ENCODE measurements at places on chromosomes 5 and 9.

DNA sequence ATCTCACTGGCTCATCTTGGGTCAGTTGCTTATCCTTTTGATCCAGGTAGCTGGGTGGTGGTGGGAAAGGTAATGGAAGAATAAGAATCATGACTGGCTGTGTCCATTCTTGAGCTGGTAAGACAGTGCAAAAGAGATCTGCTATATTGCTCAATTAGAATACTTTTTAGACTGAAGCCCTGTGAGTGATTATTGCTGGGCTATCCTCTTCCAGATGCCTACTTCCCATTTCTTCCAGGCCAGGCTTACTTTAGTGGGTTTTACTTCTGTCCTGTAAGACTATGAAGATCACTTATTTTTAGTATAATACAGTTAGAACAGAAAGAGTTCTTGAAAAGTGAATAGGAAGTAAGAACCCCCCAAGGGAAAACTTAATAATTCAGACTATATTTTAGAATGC, 7.2 kb downstream of the MARCHF6 start:
- DNase-seq = no peak

GRCh38 chr9:70573308-70573707, 158.9 kb upstream of the KLF9 start:
- no peak for DNase-seq

- no peak for DNase-seq
Measured at GRCh38 chr9:113210815-113211214, 10.3 kb downstream of the FKBP15 start.

DNA sequence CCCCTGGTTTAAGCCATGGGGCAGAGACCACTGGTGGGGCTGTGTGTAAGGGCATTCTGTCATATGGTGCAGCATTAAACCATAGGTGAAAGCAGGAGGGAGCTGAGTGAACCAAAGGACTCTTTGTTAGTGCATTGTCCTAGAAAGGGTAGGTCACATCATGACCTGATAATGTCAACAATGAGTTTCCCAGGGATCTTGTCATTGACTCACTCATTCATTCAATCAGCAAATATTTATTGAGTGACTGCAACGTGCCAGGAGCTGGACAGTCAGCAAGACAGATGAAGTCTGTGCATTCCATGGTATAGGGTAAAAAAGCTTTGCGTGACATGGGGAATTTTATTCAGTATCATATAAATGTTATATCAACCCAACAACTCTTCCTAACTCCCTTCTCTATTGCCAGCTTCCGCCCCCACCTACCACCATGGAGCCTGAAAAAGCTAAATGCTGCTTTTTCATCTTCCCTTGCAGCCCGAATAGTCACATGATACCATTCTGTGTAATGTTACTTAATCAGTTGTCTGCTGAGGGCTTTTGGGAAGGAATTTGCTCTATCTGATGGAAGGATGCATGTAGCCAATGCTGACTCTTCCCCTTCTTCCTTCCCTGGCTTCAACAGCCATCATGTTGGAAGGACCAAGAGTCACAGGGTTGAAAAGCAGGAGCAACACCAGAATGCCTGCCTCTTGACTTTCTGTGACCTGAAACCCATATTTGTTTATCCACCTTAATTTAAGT, 11.5 kb upstream of the OTULINL start:
- no peak for DNase-seq

DNA sequence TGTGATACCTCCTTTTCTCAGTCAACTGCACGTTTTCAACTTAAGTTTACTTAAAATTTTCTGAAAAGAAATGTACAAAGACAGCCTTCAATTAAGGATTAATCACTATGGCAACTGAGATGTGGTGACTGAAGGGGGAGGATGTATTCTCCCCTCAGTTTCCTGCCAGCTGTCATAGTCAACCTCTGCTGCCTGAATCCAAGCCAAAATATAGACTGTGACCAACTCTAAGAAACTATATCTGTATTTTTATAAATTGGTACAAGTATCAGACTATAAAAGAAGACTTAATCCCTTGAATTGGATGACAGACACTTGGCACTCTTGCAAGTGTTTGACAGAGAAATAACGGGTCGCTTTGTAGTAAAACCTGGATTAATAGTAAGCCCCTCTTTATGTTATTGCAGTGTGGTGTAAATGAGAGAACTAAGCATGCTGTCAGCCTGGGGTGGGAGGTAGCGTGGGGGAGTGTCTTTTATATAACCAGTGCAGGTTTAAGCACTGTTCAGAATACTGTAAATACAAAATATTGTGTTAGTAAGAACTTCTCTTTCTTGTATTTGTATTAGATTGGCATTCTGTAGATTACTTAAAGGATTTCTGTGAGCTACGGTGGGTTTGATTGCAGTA, 106.4 kb downstream of the ERCC6L2 start:
- peak; percentile 64 for DNase-seq

DNA sequence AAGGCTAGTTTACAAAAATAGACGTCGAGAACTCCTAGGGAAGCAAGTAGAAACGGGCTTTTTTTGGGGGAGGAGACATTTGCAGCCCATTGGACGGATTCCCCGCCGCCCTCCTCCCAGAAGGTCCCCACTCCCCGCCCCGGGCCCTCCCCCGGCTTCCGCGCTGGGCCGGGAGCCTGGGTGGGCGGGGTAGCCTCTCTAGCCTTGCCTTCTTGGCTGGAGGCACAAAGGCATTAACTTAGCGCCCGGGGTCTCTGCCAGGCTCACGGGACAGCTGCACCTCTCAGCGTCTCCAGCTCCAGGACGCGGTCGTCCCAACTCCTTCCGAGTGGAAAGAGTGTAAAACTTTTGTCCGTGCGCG, at the start of gene DMRTA1:
TSS of gene DMRTA1 (plus strand) at position 236 of the 361 bp plus-strand sequence. CDS start 242 bp downstream, outside the sequence.
- DNase-seq = no peak

DNA sequence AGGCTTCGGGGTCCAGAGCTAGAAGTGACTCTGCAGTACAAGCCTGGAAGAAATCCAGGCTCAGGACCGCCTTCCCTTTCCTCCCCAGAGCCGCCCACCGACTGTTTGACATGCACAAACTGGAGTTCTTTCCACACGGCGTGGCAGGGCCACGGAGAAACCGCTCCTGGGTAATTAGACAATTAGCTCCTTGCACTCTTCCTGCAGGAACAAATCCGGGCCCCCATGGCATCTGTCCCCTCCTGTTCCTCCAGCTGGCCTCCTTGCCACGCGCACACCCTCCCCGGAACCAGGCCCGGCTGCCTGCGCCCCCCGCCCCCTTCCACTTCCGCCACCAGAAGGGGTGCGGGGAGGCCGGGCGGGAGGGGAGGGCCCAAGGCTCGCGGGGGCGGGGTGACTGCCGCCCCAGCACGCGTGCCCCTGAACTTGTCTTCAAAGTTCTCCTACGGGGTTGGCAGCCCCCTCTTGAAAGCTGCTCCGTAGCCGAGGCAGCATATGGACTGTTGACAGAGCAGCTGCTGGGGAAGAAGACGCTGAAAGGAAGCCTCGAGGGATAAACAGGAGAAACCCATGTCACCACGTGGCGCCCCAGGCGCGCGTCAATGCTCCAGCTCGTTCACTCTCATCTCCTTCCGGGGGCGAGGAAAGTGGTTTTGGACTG, 74.3 kb downstream of the SEC61B start:
- DNase-seq = peak; percentile 10

Data from CD4-positive, alpha-beta T cell treated with Interleukin-15 for 4 hours (primary cell).